ENCODE measurements at places on chromosomes 5 and 9.

GRCh38 chr9:136171009-136171800 lies 33.7 kb downstream of the LHX3 start:
- no peak for DNase-seq

DNA sequence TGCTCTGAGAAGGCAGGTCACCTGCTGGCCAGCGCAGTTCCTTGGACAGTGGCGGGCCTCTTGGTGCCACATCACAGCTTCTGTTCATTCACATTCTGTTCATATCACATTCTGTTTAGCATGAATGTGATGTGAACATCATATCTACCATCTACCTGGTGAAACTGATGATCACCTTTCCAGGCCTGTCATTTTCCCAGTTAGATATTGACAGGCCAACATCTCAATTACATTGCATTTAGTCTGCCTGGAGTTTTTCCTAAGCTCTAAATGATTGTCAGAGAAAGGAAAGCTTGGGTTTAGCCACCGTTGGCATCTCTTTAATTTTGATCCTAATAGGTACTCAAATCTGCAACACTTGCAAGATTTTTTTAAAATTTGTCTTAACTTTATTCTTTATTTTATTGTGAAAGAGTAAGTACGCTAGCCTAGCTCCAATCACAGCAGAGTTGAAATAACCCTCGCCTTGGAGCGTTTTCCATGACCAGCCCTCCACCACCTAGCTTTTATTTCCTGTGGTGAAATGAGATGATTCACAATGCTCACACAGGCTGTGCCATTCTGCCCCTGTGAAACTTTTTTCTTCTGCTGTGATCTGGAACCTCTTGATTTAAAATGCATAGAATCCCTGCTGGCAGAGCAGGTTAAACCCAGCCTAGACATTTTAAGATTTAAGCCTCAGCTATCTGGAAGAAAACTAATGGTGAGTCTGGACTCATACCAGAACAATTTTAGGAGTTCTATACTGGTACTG lies 225.0 kb downstream of the ESM1 start:
- DNase-seq = no peak

DNA sequence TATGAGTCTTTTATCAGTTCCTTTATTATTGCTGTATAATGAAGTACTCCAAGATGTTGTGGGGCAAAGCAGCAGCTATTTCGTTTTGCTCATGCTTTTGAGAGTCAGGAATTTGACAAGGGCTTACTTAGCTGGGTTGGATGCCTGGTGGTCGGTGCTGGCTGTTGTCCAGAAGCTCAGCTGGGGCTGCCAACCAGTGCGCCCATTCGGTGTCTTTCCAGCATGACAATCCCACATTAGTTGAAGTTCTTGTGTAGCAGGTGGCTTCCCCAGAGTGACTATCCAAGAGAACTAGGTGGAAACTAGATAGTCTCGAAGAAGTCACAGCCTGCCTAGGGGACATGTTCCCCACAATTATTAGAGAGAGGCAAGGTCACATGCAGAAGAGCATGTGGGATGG lies 3.4 kb upstream of the FLT4 start:
- DNase-seq = no peak

GRCh38 chr9:6811436-6811835 lies 53.7 kb downstream of the KDM4C start:
- no peak for DNase-seq

DNA sequence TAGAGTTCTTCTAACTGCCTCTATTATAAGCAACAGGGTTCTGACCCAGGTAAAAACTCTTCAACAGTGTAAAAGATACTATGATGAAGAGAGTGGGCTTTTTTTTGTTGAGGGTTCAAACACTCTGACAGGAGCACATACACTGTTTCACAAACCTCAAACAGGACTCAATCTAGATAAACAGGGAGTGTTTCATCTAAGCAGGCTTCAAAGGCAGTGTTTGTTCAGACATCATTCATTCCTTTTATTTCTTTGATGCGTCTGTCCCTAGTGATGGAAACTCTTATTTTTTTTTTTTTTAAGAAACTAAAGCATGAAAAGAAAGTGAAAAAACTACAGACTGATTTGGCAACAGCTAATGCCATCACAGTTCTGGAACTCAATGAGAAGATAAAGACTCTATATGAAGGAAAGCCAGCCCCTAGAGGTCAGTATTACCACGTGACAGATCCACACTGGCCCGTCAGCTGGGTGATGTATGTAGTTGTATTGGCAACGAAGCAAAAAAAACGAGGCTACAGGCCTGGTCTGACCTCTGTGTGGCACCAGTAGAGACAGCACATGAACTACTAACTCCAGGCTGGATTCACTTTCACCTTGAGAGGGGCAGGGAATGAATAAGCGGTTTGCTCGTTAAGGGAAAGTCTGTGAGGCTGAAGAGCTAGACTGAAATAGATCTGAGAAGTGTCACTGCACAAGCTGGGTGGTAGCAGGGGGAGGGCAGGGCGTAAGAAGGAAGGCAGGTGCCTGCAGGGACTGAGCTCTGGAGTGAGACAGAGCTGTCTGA lies 172.2 kb downstream of the CCDC192 start:
- DNase-seq = no peak

GRCh38 chr5:133701871-133702270 lies 89.5 kb upstream of the FSTL4 start:
- DNase-seq = no peak

- no peak for DNase-seq
Observed at GRCh38 chr5:17132444-17133083, 84.9 kb upstream of the BASP1 start.

DNA sequence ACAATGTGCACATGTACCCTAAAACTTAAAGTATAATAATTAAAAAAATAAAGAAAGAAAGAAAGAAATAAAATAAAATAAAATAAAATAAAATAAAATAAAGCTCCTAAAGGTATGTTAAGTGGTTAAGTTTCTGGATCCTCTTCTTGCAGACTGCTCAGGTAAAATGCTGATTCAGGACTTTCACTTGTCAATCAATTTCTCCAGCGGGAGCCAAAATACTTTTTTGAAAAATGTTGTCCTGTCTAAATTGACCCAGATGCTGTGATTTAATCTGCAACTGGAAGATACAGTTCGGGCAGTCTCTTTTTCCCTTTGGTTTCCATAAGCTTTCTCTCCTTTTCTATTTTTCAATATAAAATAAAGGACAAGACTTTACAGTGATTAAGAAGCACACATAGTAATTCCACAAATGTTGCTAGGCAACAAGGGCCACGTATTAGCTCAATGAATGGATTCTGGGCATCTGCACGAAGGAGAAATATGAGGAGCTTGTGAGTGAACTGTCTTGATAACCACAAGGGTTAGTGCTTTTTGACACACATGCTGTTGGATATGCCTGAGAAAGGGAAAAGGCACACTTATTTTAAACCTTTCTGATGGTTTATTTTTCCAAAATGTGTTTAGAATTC lies 38.6 kb downstream of the HTR4 start:
- DNase-seq = no peak

- no peak for DNase-seq
Observed at GRCh38 chr5:13248253-13248652, 696.2 kb downstream of the DNAH5 start.

DNA sequence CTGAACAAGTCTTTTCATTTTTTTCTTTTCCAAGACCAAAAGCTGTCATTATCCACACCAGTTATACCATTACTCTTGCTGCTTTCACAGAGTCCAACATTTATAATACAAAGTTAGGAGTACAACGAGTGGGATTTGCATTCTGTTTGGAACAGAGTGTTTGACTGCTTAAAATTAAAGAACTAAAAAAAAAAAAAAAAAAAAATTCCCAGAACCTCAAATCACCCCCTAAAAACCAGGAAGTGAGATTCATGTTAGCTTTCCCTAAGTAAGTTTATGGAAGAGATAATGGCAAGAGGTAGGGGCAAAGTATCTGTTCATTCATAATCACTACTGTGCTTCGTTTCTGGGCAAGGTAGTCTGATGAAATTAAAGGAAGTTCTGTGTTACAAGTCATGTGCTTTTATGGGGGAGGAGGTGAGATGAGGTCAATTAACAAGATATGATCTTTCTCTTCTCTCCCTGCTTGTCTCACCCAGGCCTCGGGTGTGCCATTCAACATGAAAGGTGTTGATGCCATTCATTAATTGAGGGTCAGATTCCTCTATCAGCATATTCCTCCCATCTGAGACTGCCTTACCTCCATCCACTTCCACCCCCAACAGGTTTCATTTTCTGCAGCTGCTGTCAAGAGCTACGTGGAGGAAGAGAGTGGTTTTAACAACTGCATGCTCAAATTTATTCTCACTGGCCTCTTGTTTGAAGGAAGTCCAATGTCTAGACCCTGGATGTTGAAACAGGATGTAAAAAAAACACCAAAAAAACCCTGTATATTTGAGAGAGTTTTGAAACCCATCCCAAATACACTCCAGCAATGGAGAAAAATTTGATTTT lies 58.1 kb downstream of the MARCHF3 start:
- no peak for DNase-seq

DNA sequence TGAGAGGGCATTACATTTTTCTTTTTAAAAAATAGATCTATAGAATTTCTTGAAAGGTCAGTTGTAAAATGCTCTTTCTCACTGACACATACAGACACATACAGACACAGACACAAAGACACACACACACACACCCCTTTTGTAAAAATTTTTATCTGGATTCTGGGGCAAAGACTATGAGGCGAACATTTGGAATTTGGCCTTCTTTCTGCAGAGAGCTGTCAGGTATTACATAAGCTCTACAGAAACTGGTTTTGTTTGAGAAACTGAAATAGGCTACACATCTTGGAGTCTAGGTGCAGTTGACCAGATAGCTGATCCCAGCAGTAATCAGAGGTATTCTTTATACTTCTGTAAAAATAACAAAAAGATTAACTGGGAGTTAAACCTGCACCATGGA lies 315.9 kb upstream of the RPS23 start:
- DNase-seq = no peak

DNA sequence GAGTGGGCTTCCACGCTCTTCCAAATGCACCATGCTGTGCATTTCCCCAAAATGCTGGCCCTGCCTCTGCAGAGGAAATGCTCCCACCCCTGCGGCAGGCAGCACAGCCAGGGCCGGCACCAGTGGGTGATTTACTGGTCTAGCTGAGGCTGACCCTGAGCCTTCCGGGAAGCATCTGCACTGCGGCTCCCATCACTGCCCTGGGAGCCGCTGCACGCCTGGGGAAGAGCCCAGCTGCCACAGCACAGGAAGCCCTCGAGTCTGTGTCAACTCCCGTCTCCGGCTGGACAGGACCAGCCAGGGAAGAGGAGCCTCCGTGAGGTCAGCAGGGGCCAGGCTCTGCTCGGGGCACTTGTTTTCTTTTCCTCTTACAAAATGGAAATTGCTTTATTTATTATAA lies 25.1 kb upstream of the EEIG1 start:
- DNase-seq = no peak

DNA sequence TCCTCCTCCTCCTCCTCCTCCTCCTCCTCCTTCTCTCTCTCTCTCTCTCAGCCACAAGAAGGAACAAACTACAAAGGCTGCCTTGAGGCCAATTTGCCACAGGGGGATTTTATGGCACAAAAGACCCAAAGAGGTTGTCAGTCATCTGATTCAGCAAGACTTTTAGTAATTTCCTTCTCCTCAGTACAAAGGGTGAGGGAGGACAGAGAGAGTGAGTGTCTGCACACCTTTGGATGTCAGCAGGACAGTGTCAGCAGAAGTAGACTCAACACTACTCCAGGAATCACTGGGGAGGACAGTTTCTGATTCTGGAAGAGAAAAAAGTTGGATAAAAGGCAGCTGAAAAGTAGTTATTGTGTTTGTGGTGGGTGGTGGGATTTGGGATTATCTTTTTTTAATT lies 13.6 kb downstream of the TIMD4 start:
- no peak for DNase-seq

- DNase-seq = no peak
Observed at GRCh38 chr5:82419559-82420332, 141.6 kb upstream of the RPS23 start.

DNA sequence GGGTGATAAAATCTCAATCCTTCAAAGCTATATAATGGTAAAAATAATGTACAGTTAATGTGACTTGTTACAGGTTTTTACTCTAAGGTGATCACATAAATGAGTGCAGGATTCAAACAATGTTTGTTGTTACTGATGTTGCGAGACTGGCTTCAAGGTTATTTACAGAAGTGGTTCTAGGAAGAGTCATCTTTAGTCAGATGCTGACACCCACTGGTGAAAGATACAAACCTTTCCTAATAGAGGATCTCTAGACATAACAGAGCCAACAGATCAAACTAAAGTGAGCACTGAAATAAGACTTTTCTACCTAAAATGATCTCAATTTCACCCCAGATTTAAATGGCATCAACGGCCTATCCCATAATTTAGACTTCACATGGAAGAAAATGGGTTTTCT lies 20.2 kb downstream of the ARSB start:
- DNase-seq = no peak

DNA sequence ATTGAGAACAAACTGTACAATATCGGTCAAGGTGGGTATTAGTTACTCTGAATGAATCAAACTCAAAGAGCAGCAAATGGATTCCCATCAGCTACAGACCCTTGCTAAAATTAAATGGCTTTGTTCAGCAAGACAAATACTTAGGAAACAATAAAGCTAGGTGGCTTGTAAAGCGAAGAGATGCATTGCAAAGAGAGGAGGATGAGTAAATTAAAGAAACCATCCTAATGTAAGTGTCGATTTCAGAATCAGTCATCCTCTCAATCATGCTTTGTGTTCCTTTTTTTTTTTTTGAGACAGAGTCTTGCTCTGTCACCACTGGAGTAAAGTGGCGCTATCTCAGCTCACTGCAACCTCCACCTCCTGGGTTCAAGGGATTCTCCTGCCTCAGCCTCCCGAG lies 359.2 kb upstream of the ZNF462 start:
- no peak for DNase-seq

DNA sequence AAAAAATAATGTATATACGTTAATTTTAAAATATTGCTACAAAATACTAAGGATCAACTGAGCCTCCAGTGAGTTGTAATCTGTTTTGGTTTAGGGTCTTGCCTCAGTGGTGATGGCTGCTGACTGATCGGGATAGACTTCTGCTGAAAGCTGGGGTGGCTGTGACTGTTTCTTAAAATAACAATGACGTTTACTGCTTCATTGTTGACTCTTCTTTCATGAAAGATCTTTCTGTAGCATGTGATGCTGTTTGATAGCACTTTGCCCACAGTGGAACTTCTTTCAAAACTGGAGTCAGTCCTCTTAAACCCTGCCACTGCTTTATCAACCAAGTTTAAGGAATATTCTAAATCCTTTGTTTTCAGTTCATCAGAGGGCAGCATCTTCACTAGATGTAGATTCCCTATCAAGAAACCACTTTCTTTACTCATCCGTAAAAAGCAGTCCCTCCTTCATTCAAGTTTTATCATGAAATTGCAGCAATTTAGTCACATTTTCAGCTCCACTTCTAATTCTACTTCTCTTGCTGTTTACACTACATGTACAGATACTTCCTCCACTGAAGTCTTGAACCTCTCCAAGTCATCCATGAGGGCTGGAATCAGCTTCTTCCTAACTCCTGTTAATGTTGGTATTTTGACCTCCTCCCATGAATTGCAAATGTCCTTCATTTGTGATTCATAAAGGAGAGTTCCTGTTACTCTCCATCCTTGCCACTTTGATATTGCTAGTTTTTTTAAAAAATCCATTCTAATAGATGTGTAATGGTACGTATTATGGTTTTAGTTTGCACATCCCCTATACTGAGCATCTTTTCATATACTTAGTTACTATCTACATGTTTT lies 41.5 kb upstream of the PTPDC1 start:
- DNase-seq = no peak
